ENCODE measurements at places on chromosomes 16 and 17.

GRCh38 chr16:88367560-88367959 is 15.2 kb upstream of the ZNF469 start:
- no peaks in the 10 kb centered on the region for H3K36me3 ChIP-seq
- H3K4me1 ChIP-seq, result no peaks in the 10 kb centered on the region
- DNase-seq, result peak; percentile 26
- H3K4me3 ChIP-seq, result no peak overlapping the region
- no peaks in the 10 kb centered on the region for H3K27me3 ChIP-seq

GRCh38 chr17:48720266-48721008 is 1.9 kb downstream of the PRAC1 start:
- H3K36me3 ChIP-seq, result no peaks in the 10 kb centered on the region
- no peak for DNase-seq
- peaks cover 76% of the 10 kb centered on the region for H3K27me3 ChIP-seq

DNA sequence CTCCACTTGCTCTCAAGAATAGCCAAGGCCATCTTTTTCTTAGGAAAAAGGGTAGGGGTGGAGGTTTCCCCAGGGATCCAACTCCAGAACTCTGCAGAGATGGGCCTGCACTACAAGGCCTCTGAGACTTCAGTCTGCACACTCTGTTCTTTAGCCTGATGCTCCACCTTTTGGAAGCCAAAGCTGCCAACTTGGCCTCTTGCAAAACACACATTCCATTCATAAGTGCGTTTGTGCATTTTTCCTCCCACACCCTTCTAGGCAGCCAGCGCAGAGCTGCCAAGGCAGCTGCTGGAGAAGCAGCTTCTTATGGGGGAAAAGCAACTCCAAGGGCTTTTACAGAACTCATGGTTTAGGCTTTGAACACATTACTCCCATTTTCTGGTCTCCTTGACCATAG is 45.3 kb downstream of the REXO5 start:
- H3K36me3 ChIP-seq, result no peaks in the 10 kb centered on the region
- no peak overlapping the region for H3K27ac ChIP-seq
- H3K27me3 ChIP-seq, result no peaks in the 10 kb centered on the region
- DNase-seq, result no peak
- no peaks in the 10 kb centered on the region for H3K4me1 ChIP-seq

GRCh38 chr16:30927789-30928378 is 4.5 kb downstream of the FBXL19 start:
- DNase-seq, result no peak
- no peak overlapping the region for H3K27ac ChIP-seq

GRCh38 chr16:24810951-24811843 is 34.6 kb upstream of the SLC5A11 start:
- no peak overlapping the region for H3K27ac ChIP-seq
- H3K4me3 ChIP-seq, result no peak overlapping the region
- H3K36me3 ChIP-seq, result peaks cover 74% of the 10 kb centered on the region
- no peaks in the 10 kb centered on the region for H3K27me3 ChIP-seq
- no peak for DNase-seq
- H3K4me1 ChIP-seq, result no peaks in the 10 kb centered on the region

- peak overlapping the region; percentile 38 for H3K27ac ChIP-seq
- peak overlapping the region; percentile 76 for H3K4me3 ChIP-seq
- peaks cover 4% of the 10 kb centered on the region for H3K36me3 ChIP-seq
- peaks cover 16% of the 10 kb centered on the region for H3K4me1 ChIP-seq
These were observed 137.2 kb upstream of the RPH3AL start for GRCh38 chr17:489758-490329.

- no peak overlapping the region for H3K27ac ChIP-seq
- H3K36me3 ChIP-seq, result no peaks in the 10 kb centered on the region
- H3K4me3 ChIP-seq, result no peak overlapping the region
- no peaks in the 10 kb centered on the region for H3K27me3 ChIP-seq
- no peak for DNase-seq
- H3K4me1 ChIP-seq, result no peaks in the 10 kb centered on the region
These were observed 698.5 kb upstream of the RBFOX1 start for GRCh38 chr16:6634151-6634550.

GRCh38 chr16:4323845-4324488 is 8.1 kb downstream of the GLIS2 start:
- no peak overlapping the region for H3K27ac ChIP-seq
- H3K4me1 ChIP-seq, result peaks cover 14% of the 10 kb centered on the region
- no peaks in the 10 kb centered on the region for H3K36me3 ChIP-seq
- H3K27me3 ChIP-seq, result no peaks in the 10 kb centered on the region
- no peak overlapping the region for H3K4me3 ChIP-seq
- DNase-seq, result no peak

DNA sequence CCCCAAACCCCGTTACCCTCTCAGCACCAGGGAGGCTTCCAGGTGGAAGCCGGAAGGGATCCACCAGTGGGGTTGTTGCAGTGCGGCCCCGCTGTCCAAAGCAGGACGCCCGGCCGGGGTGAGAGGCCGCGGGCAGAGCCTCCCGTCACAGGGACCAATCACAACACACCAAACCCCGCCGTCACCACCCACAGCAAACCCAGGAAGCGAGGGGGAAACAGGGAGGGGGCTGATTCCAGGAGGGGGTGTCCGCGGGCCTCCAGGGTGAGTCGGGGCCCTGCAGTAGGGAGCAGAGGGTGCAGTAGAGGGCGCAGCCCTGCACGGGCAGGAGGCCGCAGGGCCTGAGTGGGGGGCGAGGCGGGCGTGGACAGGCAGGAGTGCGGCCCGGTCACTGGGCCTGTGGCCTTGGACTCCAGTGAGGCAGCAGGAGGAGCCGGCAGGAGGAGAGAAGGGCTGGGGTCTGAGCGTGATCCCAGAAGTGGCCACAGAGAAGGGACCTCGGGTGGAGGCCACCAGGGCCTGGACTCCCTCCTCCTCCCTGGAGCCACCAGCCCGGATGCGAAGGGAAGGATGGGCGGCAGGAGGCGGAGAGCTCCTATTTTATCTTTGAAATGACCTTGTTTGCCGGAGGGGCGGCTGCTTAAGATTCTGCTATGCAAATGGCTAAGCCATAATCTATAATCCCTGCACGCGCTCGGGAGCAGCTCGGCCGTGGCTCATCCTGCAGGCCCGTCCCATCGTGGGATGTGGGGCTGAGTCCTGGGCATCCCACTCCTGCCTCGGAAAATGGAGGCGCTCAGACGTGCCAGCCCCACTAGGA is 41.5 kb downstream of the ZFPM1 start:
- DNase-seq, result no peak
- no peak overlapping the region for H3K27ac ChIP-seq
- no peak overlapping the region for H3K4me3 ChIP-seq
- H3K27me3 ChIP-seq, result no peaks in the 10 kb centered on the region

DNA sequence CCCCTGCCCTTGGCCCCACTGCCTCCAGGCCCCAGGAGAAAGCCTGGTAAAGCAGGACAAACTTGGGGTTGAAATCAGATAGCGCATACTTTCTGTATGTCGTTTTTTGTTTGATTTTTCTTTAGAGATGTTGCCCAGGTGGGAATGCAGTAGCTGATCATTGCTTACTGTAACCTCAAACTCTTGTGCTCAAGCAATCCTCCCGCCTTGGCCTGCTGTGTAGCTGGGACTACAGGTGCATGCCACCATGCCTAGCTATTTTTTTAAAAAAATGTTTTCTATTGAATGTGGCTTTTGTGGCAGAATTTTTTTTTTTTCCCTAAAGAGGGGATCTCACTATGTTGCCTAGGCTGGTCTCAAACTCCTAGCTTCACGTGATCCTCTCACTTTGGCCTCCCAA is 11.1 kb upstream of the CCL5 start:
- H3K4me3 ChIP-seq, result no peak overlapping the region
- peaks cover 66% of the 10 kb centered on the region for H3K4me1 ChIP-seq
- no peak for DNase-seq
- H3K36me3 ChIP-seq, result no peaks in the 10 kb centered on the region
- peak overlapping the region; percentile 45 for H3K27ac ChIP-seq
- H3K27me3 ChIP-seq, result no peaks in the 10 kb centered on the region

DNA sequence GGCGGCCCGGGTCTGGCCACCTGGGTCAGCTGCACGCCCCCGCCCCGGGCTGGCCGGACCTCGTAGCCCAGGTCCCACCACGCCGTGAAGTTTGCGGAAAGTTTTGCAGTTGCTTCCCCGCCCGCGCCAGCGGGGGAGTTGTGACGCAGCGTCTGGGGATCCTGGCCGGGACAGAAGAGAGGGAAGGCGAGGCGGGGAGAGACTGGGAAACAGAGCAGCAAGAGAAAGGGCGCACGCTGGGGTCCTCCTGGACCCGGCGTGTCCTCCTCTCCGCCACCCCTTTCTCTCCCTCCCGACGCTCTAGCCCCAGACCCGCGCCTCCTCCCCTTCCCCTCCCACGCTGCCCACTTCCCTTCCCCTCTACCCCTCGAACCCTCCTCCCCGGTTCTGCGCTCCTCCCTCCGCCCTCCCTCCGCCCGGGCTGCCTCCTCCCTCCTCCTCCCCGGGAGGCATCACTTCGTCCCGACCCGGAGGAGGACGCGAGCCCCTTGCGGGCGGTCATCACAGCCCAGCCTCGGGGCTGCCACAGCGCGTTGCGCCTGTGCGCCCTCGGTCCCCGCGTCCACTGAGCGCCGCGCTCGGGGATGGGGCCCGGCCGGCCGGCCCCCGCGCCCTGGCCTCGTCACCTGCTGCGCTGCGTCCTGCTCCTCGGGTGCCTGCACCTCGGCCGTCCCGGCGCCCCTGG is at the start of gene MRC2:
TSS of gene MRC2 (plus strand) at position 452 of the 685 bp plus-strand sequence. CDS start at position 585, 133 bp downstream.
- DNase-seq, result no peak
- no peak within 1 kb of the TSS for H3K27ac ChIP-seq
- H3K4me3 ChIP-seq, result peak within 1 kb of the TSS; percentile 32

DNA sequence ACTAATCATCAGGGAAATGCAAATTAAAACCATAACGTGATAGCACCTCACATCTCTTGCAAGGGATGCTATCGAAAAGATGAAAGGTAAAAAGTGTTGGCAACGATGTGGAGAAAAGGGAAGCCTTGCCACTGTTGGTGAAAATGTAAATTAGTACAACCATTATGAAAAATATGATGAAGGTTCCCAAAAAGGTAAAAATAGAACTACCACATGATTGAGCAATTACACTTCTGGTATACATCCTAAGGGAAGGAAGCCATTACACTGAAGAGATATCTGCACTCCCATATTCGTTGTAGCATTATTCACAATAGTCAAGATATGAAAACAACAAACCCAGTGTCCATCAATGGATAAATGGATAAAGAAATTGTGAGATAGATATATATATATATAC is 21.5 kb downstream of the ABCA10 start:
- H3K4me1 ChIP-seq, result no peaks in the 10 kb centered on the region
- no peak overlapping the region for H3K27ac ChIP-seq
- H3K36me3 ChIP-seq, result no peaks in the 10 kb centered on the region
- no peak overlapping the region for H3K4me3 ChIP-seq

DNA sequence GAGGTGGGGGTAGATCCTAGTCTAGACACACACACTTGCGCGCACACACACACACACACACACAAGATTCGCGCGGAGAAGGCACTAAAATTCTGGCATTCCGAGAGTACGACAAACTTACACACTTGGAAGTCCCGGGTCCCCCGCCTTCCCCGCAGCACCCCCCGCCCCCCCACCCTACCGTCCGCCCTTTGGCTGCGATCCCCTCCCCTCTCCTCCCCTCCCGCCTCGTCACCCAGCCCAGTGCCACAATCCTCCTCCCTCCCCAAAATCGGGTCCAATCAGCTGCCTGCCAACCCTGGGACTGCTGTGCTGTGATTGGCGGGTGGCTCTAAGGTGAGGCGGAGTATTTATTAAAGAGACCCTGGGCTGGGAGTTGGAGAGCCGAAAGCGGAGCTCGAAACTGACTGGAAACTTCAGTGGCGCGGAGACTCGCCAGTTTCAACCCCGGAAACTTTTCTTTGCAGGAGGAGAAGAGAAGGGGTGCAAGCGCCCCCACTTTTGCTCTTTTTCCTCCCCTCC is at the start of gene SOX9:
TSS of gene SOX9 (plus strand) at position 379 of the 522 bp plus-strand sequence. CDS start 372 bp downstream, outside the sequence.
- no peak within 1 kb of the TSS for H3K27ac ChIP-seq
- H3K4me3 ChIP-seq, result no peak within 1 kb of the TSS
- no peak for DNase-seq
- no peaks in the 10 kb centered on the region for H3K36me3 ChIP-seq

DNA sequence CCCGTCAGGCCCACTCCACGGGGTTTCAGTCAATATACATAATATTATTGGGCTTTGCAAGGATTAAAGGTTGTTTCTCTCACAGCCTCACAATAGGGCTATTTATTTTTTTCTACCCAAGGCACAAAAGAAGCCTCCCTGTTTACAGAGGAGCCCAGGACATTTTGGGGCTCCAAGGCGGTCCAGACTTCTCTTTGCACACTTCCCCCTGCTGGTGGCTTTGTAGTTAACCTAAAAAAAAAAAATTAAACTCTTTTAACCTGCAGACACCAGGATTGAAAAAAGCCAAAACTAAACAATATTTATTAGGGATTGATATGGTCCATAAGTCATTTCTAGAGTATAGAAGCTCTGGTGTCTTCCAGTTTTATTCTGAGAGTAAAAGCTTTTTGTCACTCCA is 169.7 kb upstream of the ZFHX3 start:
- H3K27me3 ChIP-seq, result no peaks in the 10 kb centered on the region
- no peak overlapping the region for H3K27ac ChIP-seq
- H3K4me1 ChIP-seq, result no peaks in the 10 kb centered on the region
- no peaks in the 10 kb centered on the region for H3K36me3 ChIP-seq

- no peak overlapping the region for H3K4me3 ChIP-seq
- H3K27ac ChIP-seq, result no peak overlapping the region
- no peak for DNase-seq
- H3K36me3 ChIP-seq, result no peaks in the 10 kb centered on the region
- H3K4me1 ChIP-seq, result no peaks in the 10 kb centered on the region
These were observed 524.4 kb upstream of the CDH5 start for GRCh38 chr16:65842067-65842466.

DNA sequence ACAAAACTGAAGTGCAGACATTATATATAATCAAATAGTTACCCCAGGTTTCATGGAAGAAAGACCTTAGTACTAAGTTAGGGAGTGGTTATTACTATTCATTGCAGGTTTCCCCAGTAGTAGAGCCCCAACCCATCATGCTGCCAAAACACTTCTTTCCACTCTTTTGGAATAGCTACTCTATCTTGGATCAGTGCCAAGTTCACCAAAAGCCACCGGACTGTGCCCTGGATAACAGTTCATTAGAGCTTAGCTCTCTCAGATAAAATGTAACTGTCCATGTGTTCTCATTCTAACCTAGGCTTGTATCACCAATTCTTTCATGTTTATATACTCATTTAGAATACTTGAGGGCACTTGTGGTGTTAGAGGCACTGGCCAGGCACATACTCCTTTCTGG is 540.1 kb upstream of the C16orf82 start:
- no peak overlapping the region for H3K4me3 ChIP-seq
- H3K4me1 ChIP-seq, result no peaks in the 10 kb centered on the region
- H3K27ac ChIP-seq, result no peak overlapping the region
- H3K27me3 ChIP-seq, result no peaks in the 10 kb centered on the region
- DNase-seq, result no peak
- no peaks in the 10 kb centered on the region for H3K36me3 ChIP-seq

DNA sequence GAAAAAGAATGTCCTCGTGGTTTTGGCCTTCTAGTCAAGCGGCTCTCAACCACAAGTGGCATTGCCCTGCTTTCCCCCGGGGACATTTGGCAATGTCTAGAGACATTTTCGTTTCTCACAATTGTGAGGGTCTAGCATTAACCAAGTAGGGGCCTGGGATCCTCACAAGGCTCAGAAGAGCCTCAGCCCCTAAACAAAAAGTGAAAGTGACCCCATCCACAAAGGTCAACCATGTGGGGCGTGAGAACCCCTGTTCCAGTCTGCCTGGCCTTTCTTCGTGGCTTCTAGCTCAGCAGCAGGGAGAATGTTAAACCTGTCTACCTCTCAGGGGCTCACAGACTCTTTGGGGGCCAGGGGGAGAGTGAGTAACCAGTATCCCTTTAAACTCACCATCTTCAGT is 4.8 kb upstream of the RPL38 start:
- no peak for DNase-seq
- H3K27me3 ChIP-seq, result peaks cover 13% of the 10 kb centered on the region
- peaks cover 11% of the 10 kb centered on the region for H3K4me1 ChIP-seq
- H3K4me3 ChIP-seq, result no peak overlapping the region
- no peak overlapping the region for H3K27ac ChIP-seq
- H3K36me3 ChIP-seq, result no peaks in the 10 kb centered on the region

Measured in CD8-positive, alpha-beta memory T cell (primary cell).